Type B pancreatic cell (in vitro differentiated cells): ENCODE measurements at places on chromosomes 2 and 18. TPM values are rescaled to one million over a fixed set of nuclear protein-coding genes. Genes with fewer than 3 reads are reported as not detected.

DNA sequence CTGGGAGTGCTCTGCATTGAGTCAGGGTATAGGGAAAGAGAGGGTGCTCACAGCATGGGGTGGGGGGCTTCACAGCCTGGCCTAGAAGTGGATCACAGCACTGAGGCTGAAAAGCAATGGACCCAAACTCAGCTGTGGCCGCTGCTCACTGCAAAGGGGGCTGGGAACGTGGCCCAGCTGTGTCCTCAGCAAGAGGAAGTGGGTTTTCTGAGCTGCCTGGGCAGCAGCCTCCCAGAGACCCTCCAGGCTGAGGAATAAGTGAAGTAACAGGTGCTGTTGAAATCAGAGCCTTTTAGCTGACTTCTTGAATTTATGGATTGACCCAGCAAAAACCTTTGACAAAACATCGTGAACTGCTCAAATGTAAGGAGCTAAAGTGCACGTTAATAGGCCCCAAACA, 35.2 kb downstream of the PTGR3 start:
- no peak overlapping the region for H3K27ac ChIP-seq
- no peaks in the 10 kb centered on the region for H3K36me3 ChIP-seq
- peaks cover 1% of the 10 kb centered on the region for H3K4me1 ChIP-seq
- peaks cover 11% of the 10 kb centered on the region for H3K27me3 ChIP-seq

- peak overlapping the region; percentile 61 for H3K27ac ChIP-seq
Observed at GRCh38 chr2:211248841-211249240, 692.4 kb downstream of the CPS1 start.

DNA sequence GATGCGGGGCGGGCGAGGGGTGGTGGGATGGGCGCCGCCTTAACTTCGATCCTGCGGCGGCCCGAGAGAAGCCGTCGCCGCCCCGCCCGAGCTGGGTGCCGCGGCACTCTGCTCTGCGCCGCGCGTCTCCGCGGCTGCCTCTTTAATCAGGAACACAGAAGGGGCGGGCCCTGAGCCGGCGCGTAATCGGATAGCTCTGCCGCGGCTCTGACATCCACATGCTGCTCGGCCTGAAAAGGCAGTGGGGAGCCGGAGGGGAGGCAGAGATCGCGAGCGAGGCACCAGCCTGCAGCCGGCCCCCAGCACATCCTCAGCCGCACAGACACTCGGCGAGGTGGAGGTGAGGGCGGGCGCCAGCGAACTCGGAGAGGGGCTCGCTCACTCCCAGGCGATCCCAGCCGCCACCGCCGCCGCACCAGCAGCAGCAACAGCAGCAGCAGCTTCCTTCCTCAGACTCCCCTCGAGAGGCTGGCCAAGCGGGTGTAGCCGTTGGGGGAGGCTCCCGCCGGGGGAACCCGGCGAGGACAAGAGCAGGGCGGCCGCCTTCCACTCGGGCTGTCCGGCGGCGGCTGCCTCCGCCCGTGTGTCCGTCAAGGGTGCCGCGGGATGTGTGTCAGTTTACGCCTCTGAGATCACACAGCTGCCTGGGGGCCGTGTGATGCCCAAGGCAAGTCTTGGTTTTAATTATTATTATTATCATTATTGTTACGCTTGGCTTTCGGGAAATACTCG, at the start of gene NRP2:
Gene NRP2 (plus strand): TSS at position 263 of the 732 bp plus-strand sequence. CDS start 790 bp downstream, outside the sequence.
- peaks cover 42% of the 10 kb centered on the region for H3K4me1 ChIP-seq
- peaks cover 55% of the 10 kb centered on the region for H3K27me3 ChIP-seq
- peak; percentile 85 for DNase-seq
- peak within 1 kb of the TSS; percentile 91 for H3K4me3 ChIP-seq

DNA sequence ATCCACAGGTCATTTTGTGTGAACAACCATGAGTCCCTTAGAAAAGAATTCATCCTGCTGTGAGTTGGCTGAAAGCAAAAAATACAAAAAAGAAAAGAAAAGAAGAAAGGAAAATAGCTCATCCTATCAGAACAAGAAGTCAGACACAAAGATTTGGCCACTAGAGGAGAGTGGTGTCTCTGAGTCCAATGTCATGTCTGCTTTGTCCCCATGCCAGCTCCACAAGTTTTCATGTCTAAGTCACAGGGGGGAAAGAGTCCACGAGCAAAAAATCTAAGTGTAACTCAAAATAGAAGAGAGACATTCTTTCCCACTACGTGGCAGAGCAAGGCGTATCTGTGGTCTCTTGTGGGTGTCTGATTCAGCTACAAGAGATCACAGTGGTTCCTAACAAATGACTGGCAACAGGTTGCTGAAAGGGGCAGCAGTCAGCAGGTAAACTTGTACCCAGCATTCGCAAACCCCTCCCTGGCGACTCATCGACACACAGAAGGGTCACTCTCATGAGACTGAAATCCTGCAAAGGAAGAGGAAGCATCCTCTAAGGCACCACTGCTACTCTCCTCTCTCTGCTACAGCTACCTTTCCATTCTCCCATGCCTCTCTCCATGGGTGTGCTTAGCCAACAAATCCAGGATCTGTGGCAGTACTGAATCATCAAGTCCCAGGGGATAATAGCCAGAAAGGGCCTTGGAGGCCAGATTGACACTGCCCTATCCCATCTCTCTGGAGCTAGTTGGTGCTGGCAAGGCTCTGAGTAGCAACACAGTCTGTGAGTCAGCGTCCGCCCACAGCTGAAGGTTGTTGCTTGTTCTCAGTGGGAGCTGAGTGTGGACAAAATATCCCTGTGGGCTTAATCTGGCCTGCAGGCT, 123.0 kb upstream of the SLC39A10 start:
- peaks cover 37% of the 10 kb centered on the region for H3K27me3 ChIP-seq
- no peak for DNase-seq
- peaks cover 12% of the 10 kb centered on the region for H3K4me1 ChIP-seq
- H3K4me3 ChIP-seq = no peak overlapping the region

DNA sequence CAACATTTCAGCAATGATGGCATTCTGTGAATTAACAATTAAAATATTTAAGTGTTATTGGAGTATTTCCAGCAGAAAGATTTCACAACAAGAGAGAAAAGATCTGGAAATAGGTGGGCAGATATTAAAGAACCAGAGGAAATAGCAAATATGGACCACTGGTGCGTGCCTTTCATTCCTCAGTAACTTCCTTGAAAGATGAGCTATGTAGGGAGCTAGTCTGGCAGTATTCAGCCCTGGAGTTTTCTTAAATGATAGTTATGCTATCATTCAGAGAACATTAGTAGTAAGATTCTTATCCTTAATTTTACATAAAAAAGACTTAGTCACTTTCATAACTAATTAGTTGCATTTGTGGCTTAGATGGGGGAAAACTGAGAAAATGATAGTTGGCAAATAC, 41.5 kb downstream of the TANC1 start:
- H3K27ac ChIP-seq = no peak overlapping the region
- H3K27me3 ChIP-seq = no peaks in the 10 kb centered on the region
- peak overlapping the region; percentile 5 for H3K4me3 ChIP-seq

DNA sequence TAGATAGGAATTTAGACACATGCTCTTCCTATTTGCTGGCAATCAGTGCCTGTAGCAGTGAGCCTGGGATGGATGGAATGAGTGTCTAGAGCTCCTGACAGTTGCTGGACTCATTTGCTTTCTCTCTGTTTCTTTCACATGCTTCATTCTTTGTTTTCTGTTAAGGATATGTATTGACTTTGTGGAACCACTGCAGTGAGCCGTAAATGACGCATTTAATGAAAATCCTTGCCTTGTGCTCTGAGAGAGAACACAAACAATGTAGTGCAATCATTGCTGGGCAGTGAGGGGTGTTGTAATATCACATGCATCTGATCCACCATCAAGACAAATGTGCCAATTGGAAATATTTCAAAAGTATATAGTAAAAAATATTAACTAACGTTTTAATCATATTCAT, 25.2 kb upstream of the CDH20 start:
- DNase-seq = no peak
- no peak overlapping the region for H3K27ac ChIP-seq
- no peak overlapping the region for H3K4me3 ChIP-seq

GRCh38 chr2:52639692-52640091, 1127.9 kb upstream of the CHAC2 start:
- no peak overlapping the region for H3K27ac ChIP-seq
- H3K36me3 ChIP-seq = no peaks in the 10 kb centered on the region
- H3K4me1 ChIP-seq = no peaks in the 10 kb centered on the region
- no peak overlapping the region for H3K4me3 ChIP-seq
- H3K27me3 ChIP-seq = no peaks in the 10 kb centered on the region

DNA sequence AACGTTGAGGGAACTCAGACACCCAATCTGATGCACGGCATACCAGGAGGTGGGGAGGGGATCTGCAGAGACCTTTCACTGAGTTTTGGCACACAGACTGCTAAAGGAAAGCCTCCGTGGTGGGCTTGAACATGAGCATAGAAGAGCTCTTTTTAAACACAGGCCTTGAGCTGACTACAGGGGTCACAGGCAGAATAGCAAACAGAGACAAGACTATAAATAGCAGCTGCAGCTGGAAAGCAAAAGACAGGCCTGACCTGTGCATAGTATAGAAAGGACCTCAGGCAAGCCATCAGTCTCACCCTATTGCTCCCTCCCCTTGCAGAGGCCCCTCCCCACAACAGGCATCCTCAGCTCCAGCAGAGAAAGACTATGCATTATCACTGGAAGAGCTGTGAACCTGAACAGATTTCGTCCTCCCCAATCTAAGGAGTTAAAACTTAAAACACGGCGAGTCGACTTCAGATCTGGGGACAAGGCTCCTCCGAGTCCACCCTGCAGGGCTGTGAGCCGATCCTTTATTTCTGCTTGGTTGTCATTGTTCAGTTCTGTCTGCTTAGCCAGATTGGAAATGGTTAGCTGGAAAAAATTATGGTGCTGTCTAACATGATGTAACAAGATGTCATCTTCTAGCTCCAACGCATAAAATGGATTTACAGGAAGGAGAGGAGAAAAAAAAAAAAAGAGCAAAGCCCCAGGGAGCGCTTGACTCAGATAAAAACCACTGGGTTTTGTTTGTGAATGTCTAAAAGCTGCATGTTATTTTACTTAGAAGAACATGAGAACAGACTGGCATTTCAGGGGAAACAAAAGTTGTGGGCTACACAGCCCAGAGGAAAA, 25.2 kb upstream of the LCLAT1 start:
- H3K27me3 ChIP-seq = no peaks in the 10 kb centered on the region
- H3K4me1 ChIP-seq = peaks cover 28% of the 10 kb centered on the region
- peak overlapping the region; percentile 81 for H3K4me3 ChIP-seq
- H3K36me3 ChIP-seq = no peaks in the 10 kb centered on the region

- peak overlapping the region; percentile 75 for H3K27ac ChIP-seq
- no peak for DNase-seq
- peaks cover 33% of the 10 kb centered on the region for H3K4me1 ChIP-seq
- H3K36me3 ChIP-seq = no peaks in the 10 kb centered on the region
- peaks cover 11% of the 10 kb centered on the region for H3K27me3 ChIP-seq
Observed at GRCh38 chr18:49613141-49613640, 51.3 kb downstream of the LIPG start.

DNA sequence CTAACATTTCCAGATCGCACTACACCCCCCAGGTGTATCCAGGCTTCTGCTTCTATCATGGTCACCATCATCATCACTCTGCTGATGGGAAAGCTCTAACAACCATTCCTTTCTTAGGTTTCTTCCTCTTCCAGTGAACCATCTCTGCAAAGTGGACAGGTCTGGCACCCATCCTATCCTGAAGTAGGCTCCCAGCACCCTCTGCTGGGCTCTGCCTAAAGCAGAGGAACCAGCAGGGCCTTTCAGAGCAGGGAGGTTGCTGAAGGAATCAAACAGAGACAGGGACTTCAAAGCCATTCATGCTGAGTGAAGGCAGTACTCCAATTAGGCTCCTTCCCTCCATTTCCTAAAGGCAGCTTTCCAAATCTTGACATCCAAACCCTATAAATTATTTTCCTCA, 27.2 kb upstream of the SATB2 start:
- H3K27me3 ChIP-seq = peaks cover 35% of the 10 kb centered on the region
- DNase-seq = no peak
- no peaks in the 10 kb centered on the region for H3K4me1 ChIP-seq
- H3K4me3 ChIP-seq = no peak overlapping the region

- no peak overlapping the region for H3K27ac ChIP-seq
- no peaks in the 10 kb centered on the region for H3K4me1 ChIP-seq
- no peak overlapping the region for H3K4me3 ChIP-seq
- no peaks in the 10 kb centered on the region for H3K27me3 ChIP-seq
- no peak for DNase-seq
Observed at GRCh38 chr2:210623506-210623905, 67.1 kb downstream of the CPS1 start.

DNA sequence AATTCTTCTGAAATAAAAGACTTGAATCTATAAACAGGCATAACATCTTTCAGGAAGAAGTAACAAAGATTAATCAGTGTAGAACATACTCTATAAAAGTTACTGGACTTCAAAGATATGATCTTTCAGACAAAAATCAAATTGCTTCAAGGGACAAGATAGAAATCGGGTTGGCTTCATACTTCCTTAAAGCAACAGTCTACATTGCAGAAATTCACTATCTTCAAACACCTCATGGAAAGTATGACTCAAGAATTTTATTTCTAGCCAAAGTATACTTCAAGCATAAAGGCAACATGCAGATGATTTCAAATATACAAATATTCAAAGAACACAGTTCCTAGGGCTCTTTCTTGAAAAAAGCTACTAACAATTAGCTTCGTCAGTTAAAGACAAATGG, 240.7 kb downstream of the SRBD1 start:
- H3K27me3 ChIP-seq = no peaks in the 10 kb centered on the region
- no peak overlapping the region for H3K27ac ChIP-seq
- H3K36me3 ChIP-seq = no peaks in the 10 kb centered on the region
- no peaks in the 10 kb centered on the region for H3K4me1 ChIP-seq
- H3K4me3 ChIP-seq = no peak overlapping the region

GRCh38 chr2:96205888-96206287, 2.7 kb downstream of the STARD7 start:
- H3K4me1 ChIP-seq = peaks cover 39% of the 10 kb centered on the region
- H3K4me3 ChIP-seq = peak overlapping the region; percentile 85
- peak overlapping the region; percentile 53 for H3K27ac ChIP-seq
- H3K27me3 ChIP-seq = no peaks in the 10 kb centered on the region
- peaks cover 19% of the 10 kb centered on the region for H3K36me3 ChIP-seq

- H3K36me3 ChIP-seq = peaks cover 28% of the 10 kb centered on the region
- H3K4me3 ChIP-seq = peak overlapping the region; percentile 92
- peaks cover 28% of the 10 kb centered on the region for H3K4me1 ChIP-seq
- H3K27me3 ChIP-seq = peaks cover 93% of the 10 kb centered on the region
- no peak for DNase-seq
Observed at GRCh38 chr2:19356545-19357401, 1.6 kb downstream of the OSR1 start.

GRCh38 chr2:177550264-177551200, 158.0 kb downstream of the AGPS start:
- H3K27ac ChIP-seq = no peak overlapping the region
- no peaks in the 10 kb centered on the region for H3K27me3 ChIP-seq
- DNase-seq = no peak
- peaks cover 13% of the 10 kb centered on the region for H3K4me1 ChIP-seq
- H3K4me3 ChIP-seq = peak overlapping the region; percentile 70

- DNase-seq = no peak
- H3K27ac ChIP-seq = no peak overlapping the region
- H3K27me3 ChIP-seq = no peaks in the 10 kb centered on the region
Observed at GRCh38 chr2:190862571-190862991, 18.0 kb upstream of the GLS start.

Gene HTR2B
- not detected in 2 replicates for total RNA-seq

Gene RAPGEF4
- total RNA-seq = 4.3 and 4.4 TPM in 2 replicates

Gene PRPF40A
- total RNA-seq = 93.7 and 119 TPM in 2 replicates

Gene GCG
- 4,376 and 4,649 TPM in 2 replicates for total RNA-seq

Gene DTNB
- 11.8 and 28.6 TPM in 2 replicates for total RNA-seq

Gene GPR35
- 3.6 and 3.9 TPM in 2 replicates for total RNA-seq

Gene C1QL2
- 1.1 and 1.8 TPM in 2 replicates for total RNA-seq

Gene SFT2D3
- 10.7 and 12.5 TPM in 2 replicates for total RNA-seq
